ENCODE measurements at places on chromosomes 5 and 9. TPM values are rescaled to one million over a fixed set of nuclear protein-coding genes. Genes with fewer than 3 reads are reported as not detected.

The UBTD2 gene
- total RNA-seq, result 18.8 TPM

The FBXO4 gene
- 5.4 TPM for total RNA-seq

The SEMA6A gene
- 53.3 TPM for total RNA-seq

The SCAI gene
- 6.4 TPM for total RNA-seq

The STPG3 gene
- not detected for total RNA-seq

The FOXD4L5 gene
- total RNA-seq, result 0.59 TPM

The PTGR1 gene
- total RNA-seq, result 24.2 TPM

The HAVCR2 gene
- total RNA-seq, result 0.17 TPM

The PPP3R2 gene
- total RNA-seq, result not detected

The CENPP gene
- 7.2 TPM for total RNA-seq

The RASEF gene
- total RNA-seq, result 38.8 TPM

The DOCK8 gene
- 0.15 TPM for total RNA-seq

The C9orf153 gene
- total RNA-seq, result not detected

The NRG2 gene
- total RNA-seq, result 3.1 TPM

The EIF4E1B gene
- total RNA-seq, result not detected

The UNC5A gene
- total RNA-seq, result 19.5 TPM

The NR2F1-AS1 gene
- 16.8 TPM for total RNA-seq

The NMUR2 gene
- total RNA-seq, result 178 TPM

The NSD1 gene
- 61.4 TPM for total RNA-seq

The ITGA2 gene
- 101 TPM for total RNA-seq

The PCDHGA4 gene
- total RNA-seq, result 0.07 TPM

The SPINK13 gene
- not detected for total RNA-seq

The CYLC2 gene
- total RNA-seq, result not detected

The FOXD4L3 gene
- 1.2 TPM for total RNA-seq

The OGN gene
- not detected for total RNA-seq

The GKAP1 gene
- total RNA-seq, result 5.9 TPM

The ARAP3 gene
- 22.8 TPM for total RNA-seq

The RNF208 gene
- total RNA-seq, result 14.2 TPM

The MCC gene
- total RNA-seq, result 3.6 TPM

The SLC4A9 gene
- total RNA-seq, result 0.24 TPM

The OSMR gene
- 76.4 TPM for total RNA-seq

The NR6A1 gene
- 5.9 TPM for total RNA-seq

The PCSK5 gene
- total RNA-seq, result 38.4 TPM

The VCAN gene
- total RNA-seq, result 25.4 TPM

The S1PR3 gene
- 0.76 TPM for total RNA-seq

The AK1 gene
- 12.2 TPM for total RNA-seq

The CEP78 gene
- 17.3 TPM for total RNA-seq

The EGR1 gene
- total RNA-seq, result 97.0 TPM

The PKD2L2 gene
- total RNA-seq, result not detected

The ZBTB34 gene
- total RNA-seq, result 6.7 TPM

The TERT gene
- total RNA-seq, result 2.3 TPM

The IFNK gene
- total RNA-seq, result not detected

The ACTBL2 gene
- 0.45 TPM for total RNA-seq

The ARRDC3 gene
- total RNA-seq, result 32.9 TPM

The TEX48 gene
- not detected for total RNA-seq

The GFM2 gene
- total RNA-seq, result 51.2 TPM

The ACSL6 gene
- total RNA-seq, result 0.86 TPM

The CATSPER3 gene
- 1.4 TPM for total RNA-seq

The SOX30 gene
- total RNA-seq, result 0.09 TPM

The PCDHGB2 gene
- 0.38 TPM for total RNA-seq

The RNF14 gene
- 32.2 TPM for total RNA-seq

The HNRNPA0 gene
- total RNA-seq, result 42.3 TPM

The DMAC1 gene
- 38.7 TPM for total RNA-seq

The LRRC14B gene
- not detected for total RNA-seq

The FUBP3 gene
- 46.7 TPM for total RNA-seq

The KCNV2 gene
- not detected for total RNA-seq

The TSC1 gene
- total RNA-seq, result 31.7 TPM

All from Calu3 (cell line).